RWPE1 (cell line): ENCODE measurements at places on chromosomes 16 and 17.

DNA sequence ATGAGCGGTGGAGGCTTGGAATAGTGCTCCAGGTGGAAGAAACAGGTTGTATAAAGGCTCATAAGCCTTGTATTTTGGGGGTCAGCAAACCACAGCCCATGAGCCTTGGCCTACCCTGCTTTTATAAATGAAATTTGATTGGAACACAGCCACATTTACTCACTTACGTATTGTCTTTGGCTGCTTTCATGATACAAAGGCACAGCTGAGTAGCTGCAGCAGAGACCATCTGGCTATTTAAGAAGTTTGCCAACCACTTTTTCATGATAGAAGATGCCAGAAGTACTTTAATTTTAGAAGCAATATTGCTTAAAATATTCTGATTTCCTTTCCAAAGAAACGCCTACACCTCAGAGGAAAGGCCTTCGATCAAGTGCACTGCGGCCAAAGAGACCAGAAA lies 73.8 kb downstream of the C17orf58 start:
- no peak for DNase-seq

DNA sequence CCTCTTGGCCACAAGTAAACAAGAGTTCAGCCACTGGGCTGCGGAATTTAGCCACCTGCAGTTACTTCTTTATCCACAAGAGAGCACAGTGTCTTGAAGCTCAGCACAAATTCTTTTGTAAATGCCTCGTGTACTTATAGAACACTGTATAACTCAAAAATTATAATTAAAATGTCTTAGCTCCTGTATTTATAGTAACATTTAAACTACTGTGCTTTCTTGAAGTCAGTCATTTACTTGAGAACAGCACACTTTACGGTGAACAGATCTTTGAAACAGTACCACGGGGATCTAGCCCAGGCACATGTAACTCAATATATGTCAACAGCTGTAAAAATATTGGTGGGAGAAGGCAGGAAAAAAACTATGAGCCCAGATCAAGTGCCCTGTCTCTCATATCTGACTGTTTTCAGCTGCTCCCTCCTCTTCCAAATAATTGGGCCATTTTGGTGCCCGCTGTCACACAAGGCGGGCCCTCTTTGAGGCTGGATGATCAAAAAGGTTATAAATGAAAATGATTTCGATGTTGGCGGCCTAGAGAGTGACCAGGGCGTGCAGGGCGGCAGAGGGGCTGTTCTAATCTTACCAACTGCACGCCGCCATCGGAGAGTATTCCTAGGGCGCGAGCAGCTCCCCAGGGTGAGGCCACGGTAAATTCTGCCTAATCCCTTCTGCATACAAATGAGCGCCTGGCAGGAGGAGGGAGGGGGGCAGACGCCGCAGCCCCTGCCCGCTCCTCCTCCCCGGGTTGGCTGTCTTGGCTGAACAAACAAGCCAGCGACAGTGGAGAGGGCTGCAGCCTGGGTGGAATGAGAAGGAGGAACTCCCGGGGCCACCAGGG lies 183.2 kb downstream of the C16orf78 start:
- peak; percentile 24 for DNase-seq

GRCh38 chr16:1300664-1301476 lies 8.6 kb upstream of the UBE2I start:
- DNase-seq = no peak

DNA sequence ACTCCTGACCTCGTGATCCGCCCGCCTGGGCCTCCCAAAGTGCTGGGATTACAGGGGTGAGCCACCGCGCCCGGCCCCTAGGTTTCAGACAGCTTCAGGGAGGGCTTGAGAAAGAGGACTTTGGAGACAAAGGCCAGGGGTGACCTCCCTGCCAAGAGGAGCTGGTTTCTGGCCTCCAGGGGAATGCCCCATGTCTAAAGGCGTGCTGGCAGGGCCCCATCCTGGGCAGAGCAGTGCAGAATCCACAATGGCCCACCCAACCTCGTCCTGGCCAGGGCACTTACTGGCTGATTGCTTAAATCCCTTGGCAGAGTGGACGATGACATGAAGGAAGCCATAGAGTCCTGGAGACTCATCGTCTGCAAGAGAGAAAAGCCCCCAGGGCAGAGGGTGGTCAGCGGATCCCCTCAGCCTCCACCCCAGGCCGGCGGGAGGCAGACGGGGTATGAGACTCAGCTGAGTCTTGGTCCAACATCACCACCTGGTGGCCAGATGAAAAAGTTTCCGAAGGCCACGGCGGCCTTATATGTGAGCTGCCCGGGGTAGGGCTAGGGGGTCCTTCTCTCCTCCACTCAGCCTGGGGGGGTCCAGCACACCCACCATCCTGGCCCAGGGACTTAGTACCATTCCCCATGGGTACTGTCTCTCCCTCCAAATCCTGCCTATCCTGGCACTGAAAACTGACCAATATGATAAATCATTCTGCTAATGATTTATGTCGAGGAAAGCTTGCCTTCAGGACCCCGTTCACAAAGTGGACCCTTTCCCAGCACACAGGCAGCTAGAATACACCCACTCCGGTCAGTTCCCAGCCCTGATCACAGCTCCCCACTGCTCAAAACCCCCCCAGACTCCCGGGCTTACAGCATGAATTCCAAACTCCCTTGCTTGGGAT lies 59.1 kb downstream of the TIMM22 start:
- DNase-seq = peak; percentile 54
